GM04503 (cell line): ENCODE measurements at places on chromosomes 2 and 18.

- DNase-seq, result no peak
Observed at GRCh38 chr2:188494906-188495305, 203.2 kb downstream of the GULP1 start.

DNA sequence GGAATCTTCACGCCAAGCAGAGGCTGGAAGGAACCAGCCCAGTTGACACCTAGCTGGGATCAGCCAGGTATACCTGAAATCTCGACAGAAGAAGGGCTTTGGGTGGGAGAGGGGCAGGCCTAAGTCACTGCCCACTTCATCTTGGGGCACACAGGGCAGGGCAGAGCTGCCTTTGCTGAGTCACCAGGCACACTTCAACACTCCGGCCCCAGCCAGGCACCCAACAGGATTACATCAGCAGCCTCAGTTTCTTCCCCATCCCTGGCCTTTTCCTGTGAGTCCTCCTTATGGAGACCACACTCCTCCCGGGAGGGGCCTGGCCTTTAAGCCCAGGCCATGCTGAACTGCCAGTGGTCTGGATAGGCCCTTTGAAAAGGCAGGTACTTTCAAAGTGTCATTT lies 201.7 kb upstream of the HS6ST1 start:
- no peak for DNase-seq

DNA sequence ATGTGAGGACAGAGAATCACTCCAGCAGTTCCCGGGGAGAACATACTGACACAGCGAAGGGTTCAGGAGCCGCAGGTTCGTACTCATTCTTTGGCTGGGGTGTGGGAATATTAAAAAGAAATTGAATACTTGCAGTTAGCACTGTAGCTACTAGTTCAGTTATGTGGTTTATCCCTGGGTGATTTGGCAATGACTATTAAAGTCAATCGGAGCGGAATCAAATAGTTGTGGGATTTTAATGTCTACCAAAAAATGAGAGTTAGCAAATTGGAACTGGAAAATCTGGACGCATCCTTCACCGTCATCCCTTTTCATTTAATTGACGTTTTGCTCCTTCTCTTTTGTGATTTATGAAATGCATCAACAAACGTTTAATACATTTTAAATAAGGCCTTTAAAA lies 50.8 kb downstream of the GBX2 start:
- no peak for DNase-seq

DNA sequence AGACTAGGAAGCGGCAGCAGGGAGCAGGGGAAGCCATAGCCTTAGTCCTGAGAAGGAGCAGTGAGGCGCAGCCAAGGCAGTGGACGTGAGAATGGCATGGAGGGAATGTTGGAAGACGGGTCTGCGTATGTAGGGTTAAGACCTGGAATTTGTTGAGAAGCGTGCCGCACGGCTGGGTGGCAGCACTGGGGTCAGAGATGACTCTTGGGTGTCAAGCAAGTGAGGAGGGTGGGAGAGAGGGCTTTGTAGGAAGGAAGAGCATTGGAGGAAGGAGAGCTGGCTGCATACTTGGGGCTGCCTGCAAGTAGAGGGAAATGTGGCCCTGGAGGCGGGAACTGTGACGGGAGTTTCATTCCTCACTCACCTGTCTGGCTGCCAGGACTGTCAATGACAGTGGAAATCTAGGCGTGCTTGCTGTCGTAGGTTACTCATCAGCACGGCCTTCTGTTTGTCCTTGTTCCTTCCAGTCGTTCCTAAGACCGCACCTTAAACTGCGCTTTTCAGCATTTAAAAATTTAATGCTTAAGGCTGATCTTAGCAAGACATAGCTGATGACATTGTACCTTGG lies 108.0 kb downstream of the ITGB1BP1 start:
- DNase-seq, result no peak

GRCh38 chr2:237486334-237486818 lies 675 bp upstream of the MLPH start:
- no peak for DNase-seq

DNA sequence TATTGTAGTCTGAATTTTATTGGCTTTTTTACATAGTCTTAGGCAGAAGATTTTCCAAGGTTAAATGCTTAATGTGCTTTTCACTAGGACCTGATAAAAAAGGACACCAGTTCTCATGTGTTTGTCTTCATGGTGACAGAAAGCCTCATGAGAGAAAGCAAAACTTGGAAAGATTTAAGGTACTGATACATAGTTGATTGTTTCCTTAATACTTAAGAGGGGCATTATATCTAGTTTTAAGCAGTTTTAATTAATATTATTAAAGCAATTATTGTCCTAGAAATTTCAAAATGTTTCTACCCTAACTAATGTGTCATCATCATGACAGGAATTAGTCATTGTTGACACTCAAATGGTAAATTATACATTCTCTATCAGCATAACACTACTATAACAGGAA lies 35.3 kb downstream of the DDX1 start:
- DNase-seq, result no peak

DNA sequence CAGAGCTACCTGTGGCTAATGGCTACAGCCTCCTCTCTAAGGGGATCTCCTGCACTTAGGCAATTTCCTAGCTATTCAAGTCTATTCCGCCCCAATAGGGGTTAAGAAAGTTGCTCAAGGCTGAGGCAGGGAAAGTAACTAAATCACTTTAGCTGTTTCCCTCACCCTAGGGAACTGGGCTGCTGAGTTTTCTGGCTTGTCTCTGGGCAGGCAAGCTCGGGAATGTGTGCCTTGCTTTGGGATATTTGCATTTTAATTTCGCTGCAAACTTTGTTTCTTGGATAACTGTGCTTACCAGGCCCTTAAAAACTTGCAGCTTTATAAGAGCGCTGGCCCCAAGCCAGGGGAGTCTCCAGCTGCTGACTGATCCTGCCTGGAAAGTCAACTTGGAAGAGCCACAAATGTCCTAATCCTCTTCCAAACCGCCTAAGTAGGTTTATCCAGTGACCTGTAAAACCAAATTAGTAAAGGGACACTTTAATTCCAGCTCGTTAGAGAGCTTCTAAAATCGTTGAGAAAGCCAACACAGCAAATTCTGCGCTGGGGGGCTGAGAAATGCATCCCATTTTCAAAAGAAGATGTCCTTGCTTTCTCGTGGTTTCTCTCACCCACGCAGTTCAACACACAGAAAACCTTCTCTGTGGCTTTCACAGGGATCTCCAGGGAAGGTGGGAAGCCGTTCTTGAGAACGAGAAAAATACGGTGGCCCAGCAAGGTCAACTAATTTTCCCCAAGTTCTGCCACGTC lies 59.5 kb upstream of the SP3 start:
- no peak for DNase-seq

DNA sequence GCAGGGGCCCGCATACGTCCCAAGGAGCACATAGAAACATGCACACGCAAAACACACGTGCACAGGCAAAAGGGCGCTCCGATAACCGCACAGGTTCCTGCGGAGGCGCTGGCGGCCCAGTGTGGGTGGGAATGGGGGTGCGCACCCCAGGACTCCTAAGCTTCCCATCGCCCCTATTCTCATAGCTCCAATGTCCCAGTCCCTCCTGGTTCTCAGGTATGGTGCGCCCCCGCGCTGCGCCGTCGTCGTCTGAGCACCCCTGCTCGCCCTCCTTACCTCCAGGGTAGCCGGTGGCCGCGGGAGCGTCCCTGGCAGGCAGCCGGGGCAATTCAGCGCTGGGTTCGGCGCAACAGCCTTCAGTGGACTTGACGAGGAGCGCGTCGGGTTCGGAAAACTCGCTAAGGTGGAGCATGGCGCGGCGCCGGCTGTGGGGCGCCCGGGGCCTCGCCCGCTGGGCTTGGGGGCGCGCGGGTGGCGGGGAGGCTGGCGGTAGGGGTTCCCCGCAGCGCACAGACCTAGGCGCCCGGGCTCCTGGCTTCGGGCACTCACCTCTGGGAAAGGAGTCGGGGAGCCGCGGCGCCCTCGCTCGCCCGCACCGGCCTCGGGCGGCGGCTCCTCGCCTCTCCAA lies 328 bp downstream of the EGR4 start:
- DNase-seq, result no peak
